ENCODE measurements at places on chromosomes 12 and 14. TPM values are rescaled to one million over a fixed set of nuclear protein-coding genes. Genes with fewer than 3 reads are reported as not detected.

Gene CLEC9A
- total RNA-seq = 0.64 TPM

Gene NPFF
- total RNA-seq = not detected

Gene WIF1
- total RNA-seq = not detected

Gene DIO3
- not detected for total RNA-seq

Gene SYT1
- not detected for total RNA-seq

Gene OVCH1
- not detected for total RNA-seq

Gene SCN8A
- total RNA-seq = 0.22 TPM

Gene PMCH
- total RNA-seq = not detected

Gene KRT78
- not detected for total RNA-seq

Gene ANGEL1
- total RNA-seq = 35.7 TPM

Gene PDE3A
- not detected for total RNA-seq

DNA sequence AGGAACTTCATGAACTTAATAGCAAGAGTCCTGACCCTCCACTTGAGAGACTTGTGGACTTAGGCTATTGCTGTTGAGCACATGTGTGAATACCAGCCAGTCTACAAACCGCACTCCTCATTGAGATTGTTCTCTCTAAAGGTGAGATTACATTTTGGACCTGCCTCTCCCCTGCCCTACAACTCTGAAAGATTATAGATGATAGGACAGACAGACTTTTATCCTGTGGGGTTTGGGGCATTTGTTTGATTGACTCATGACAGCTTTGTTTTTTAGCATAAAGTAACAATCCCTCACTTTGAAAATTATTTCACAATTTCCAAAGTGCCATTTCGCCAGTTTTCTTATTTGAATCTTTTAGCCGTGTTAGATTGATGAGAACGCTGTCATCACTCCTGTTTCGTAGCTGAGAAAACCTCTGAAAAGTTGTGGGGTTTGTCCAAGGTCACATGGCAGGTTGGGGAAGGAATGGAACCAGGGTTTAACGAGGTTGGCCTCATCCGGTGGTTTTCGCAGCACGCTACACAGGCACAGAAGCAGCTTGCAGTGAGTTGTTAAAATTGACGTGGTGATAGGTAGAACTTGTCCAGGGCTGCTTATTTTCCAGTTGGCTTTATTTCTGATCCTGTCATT, 836 bp downstream of the EVL start:
- peak; percentile 74 for DNase-seq

GRCh38 chr14:74476107-74476506, 17.0 kb downstream of the NPC2 start:
- DNase-seq = no peak

DNA sequence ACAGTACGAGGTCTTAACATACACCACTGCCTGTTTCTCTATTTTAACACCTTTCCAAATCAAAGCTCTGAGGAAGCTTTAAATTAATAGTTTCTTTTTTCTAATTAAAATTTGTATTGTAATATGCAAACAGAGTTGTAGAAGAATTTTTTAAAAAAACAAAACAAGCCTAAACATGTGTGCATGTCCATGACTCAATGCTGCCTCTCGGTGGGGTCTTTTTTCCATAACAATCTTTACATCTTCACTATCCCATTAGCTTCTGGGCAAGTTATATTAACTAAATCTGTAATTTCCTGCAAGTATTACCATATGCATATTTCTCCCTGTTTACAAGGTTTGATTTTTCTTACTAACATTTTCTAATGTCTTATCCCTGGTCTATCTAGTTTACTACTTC, 143.9 kb upstream of the NAV3 start:
- no peak for DNase-seq

- no peak for DNase-seq
Measured at GRCh38 chr12:117790948-117791347, 177.8 kb downstream of the KSR2 start.

DNA sequence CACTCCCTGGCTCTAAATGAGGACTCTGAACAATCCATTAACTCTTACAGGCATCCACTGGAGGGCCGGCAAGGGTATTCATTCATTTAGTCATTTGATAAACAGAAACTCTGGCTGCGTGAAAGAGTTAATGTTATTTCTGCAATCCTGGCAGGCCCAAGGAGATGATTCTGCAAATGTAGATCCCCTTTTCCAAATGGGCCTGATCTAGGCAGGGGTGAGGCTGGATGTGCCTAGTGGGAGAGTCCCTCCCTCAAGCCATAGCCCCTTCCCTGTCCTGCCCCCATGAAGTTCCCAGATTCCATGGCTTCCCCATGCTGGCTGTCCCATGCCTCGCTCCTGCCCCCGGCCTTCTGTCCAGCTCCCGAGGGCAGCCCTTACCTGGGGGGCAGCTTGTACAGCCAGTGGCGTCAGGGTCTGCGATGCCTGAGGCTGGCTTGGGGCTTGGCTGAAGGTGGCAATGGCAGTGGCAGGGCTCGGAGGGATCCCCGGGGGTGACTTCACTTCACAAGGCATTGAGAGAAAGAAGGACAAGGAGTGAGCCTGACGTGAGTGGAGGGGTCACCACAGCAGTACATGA, 18.4 kb downstream of the POU6F1 start:
- no peak for DNase-seq

- DNase-seq = no peak
Measured at GRCh38 chr14:24775950-24776349, 142.0 kb upstream of the GZMB start.

DNA sequence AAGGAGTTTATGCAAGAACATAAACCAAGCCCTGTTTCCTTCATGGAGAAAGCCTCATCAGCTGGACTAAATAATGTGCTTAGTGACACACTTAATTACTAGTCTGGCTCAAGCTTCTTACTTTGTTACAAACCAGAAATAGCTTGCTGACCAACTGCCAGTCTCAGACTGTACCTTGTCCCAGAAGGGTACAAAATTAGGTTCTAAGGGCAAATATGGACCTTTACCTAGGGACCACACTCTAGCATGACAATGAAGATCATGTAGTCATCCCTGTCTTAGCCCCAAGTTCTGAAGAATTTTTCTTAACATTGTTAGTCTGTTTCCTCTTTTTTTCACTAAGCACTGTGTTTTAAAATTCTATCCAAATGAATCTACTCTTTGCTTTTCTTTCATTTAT, 2.2 kb downstream of the AMN1 start:
- no peak for DNase-seq

DNA sequence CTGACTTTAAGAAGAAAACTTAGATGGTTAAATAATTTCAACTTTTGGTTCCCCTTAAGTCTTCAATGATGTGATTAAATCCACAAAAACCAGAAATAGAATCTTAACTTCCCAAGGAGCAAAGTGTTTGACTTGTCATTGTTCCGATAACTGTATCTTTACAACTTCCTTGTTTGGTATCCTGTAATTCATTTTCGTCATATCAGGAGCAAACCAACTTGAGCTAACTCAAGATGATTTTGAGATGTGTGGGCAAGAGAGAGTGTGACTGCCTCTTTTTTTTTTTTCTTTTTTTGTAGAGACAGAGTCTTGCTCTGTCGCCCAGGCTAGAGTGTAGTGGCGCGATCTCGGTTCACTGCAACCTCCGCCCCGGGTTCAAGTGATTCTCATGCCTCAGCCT, 25.3 kb downstream of the DRAM1 start:
- DNase-seq = no peak

GRCh38 chr14:65131301-65131701, 29.0 kb upstream of the MAX start:
- no peak for DNase-seq

GRCh38 chr14:54787261-54787660, 115.4 kb downstream of the GCH1 start:
- no peak for DNase-seq

GRCh38 chr12:11461433-11461832, 66.1 kb upstream of the PRB2 start:
- DNase-seq = no peak

DNA sequence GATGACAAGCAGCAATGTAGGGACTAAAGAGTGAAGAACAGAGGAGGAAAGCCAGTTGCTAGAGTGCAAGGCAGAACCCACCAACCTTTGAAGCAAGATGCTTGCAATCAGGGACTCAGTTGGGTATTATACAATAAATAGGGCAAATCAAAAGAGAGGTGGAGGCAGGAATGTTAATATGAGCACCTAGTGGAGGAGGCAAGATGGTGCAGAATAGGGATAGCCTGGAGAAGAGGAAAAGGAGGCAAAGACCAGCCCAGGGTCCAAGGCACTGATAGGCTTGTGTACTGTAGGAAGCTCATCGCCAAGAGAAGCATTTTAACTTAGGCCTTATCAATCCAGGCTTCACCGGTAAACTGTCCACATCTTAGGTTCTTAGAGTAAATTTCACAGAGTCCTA, 137.2 kb downstream of the ARMH4 start:
- DNase-seq = no peak

DNA sequence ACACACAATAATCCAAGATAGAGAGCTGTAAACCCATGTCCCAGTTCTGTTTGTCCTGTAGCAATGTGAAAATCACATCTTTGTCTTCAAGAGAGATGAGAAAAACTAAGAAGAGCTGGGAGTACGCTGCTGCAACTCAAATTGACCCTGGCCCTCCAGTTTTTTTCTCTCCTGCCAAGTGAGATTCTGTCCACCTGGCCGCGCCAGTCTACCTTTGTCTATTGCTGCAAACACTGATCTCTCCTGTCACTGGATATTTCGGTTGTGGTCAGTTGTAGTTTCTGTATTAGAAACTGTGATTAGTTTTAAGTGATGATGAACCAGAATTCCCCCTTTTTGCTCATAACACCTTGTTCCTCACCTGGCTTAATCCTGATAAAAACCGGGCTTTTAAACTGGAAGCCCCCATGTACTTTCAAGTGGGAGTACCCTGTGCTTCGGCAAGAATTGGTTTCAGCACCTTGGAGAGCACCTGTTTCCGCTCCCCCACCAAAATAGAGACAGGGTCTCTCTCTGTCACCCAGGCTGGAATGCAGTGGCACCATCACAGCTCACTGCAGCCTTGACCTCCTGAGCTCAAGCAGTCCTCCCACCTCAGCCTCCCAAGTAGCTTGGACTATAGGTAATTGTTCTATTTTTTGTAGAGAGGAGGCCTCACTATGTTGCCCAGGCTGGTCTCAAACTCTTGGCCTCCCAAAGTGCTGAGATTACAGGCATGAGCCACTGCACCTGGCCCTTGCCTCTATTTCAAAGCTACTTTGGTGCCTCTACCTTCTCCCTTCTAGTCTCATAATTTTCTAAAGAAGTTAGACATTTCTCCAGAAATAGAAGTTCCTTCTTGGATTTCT, 156.8 kb downstream of the PHETA1 start:
- DNase-seq = no peak

- no peak for DNase-seq
Measured at GRCh38 chr14:51069055-51069454, 25.9 kb downstream of the TRIM9 start.

DNA sequence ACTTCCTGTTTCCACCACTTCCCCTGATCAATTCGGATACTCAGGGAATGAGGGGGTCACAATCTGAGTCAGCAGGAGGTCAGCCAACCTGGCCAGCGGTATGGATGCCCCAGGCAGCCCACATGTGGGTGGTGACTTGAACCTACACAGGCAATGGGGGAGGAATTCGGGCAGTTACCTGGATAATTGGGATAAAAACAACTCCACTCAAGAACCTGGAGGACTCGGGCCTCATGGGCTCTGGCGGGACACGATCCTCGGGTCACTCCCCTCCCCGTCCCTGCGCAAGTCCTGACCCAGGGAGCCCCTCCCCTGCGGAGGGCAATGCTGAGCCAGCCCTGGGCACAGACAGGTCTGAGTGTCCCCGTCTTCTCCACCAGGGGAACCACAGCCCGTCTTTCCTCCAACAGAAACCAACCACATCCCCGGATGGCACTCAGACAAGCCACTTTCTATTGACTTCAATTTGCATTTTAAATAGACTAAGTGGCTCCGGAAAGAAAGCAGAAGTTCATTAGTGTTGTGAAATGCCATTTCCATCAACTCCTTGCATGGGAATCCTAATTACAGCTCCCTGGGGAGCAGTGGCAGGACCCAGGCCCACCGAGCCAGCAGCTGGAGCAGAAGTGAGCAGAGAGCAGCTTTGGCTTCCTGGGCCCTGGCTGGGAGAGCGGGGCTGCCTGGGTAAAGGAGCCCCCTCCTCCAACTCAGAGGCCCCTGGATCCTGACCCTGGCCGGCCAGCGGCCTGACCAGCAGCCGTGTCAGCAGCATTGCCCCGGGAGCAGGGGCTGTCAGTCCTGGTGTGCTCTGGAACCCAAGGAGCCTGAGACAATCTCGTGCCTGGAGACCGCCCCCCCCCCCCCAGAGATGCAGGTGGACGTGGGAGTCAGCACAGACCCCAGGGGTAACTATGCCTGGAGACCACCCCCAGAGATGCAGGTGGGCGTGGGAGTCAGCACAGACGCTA, 374.1 kb downstream of the ADGRD1 start:
- no peak for DNase-seq

- no peak for DNase-seq
Measured at GRCh38 chr12:128077211-128077916, 189.6 kb upstream of the TMEM132C start.

- DNase-seq = no peak
Measured at GRCh38 chr14:90883782-90884181, 67.6 kb upstream of the TTC7B start.

- no peak for DNase-seq
Measured at GRCh38 chr14:74085047-74085637, 386 bp downstream of the LIN52 start.

DNA sequence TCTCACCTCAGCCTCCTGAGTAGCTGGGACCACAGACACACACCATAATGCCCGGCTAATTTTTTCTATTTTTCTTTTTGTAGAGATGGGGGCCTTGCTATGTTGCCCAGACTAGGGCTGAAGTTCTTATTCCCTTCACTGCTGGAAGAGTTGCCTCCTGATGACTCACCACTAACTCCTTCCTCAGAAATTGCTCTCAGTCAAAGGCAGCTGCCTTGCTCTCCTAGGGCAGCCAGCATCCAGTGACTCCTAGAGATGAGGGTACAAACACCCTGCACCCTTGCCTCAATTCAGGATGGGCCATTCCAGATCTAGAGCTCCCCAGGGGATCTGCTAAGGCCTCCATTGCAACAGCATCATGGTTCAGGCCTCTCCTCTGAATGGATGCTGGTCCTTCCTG, 54.0 kb upstream of the RASSF8 start:
- DNase-seq = no peak

GRCh38 chr14:51704545-51704944, 52.8 kb downstream of the FRMD6 start:
- DNase-seq = no peak

- no peak for DNase-seq
Measured at GRCh38 chr12:94812345-94812744, 162.0 kb upstream of the TMCC3 start.

DNA sequence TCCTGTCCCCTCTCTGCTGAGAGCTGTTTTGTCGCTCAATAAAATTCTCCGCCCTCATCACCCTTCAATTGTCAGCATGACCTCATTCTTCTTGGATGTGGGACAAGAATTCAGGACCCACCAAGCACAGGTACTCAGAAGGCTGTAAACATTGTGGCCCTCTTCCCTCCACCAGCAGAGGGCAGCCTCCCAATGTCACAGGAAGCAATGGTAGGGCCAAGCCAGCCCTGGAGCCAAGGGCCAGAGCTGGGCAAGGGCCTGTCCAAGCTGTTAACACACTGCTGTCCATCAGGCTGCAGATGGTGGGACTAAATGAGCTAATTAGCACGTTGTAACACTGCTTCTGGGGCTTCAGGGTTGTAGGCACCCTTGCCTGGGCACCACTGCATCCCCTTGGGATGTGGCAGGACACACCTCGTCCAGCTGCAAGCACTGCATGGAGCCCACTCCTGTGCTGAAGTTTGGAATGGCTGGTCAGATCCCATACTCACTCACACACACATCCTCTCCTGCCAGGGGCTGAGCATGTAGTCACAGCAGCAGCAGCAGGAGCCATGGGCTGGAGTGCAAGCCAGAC, 62.7 kb upstream of the HECTD1 start:
- no peak for DNase-seq

GRCh38 chr12:98635657-98636323, 8.8 kb downstream of the IKBIP start:
- no peak for DNase-seq

All from naive thymus-derived CD4-positive, alpha-beta T cell (primary cell).